ENCODE measurements at places on chromosomes 13 and 19.

DNA sequence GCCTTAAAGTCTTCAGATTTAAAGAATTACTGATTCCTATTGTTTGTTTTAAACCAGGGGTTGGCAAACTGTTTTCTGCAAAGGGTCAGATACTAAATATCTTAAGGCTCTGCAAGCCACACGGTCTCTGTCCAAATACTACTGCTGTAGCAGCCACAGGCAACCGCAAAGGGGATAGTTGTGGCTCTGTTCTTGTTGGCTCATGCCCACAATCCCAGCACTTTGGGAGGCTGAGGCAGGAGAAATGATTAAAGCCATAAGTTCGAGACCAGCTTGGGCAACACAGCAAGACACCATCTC is 22.4 kb downstream of the RANBP3 start:
- DNase-seq: no peak

GRCh38 chr19:19510432-19510831 is 4.9 kb downstream of the TSSK6 start:
- no peak for DNase-seq

DNA sequence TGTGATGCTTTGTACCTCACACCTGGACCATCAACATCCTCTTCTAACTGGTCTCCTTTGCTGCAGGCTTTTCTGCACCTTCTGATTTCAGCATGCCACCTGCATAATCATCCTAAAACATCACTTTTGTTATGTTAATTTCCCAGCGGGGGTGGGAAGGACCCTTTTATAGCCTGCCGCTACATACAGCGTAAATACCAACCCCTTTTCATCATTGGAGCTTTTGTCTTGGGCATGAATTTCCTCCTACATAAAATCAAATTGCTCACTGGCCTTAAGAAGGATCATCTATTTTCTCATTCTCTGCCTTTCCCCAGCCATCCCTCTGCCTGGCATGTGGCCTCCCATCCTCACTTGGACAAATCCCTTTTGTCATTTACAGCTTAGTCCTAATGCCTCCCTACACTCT is 124.7 kb downstream of the RBM26 start:
- no peak for DNase-seq

GRCh38 chr13:103961129-103961528 is 894.9 kb upstream of the SLC10A2 start:
- no peak for DNase-seq

GRCh38 chr19:5369962-5370367 is 29.4 kb upstream of the PTPRS start:
- DNase-seq: no peak

DNA sequence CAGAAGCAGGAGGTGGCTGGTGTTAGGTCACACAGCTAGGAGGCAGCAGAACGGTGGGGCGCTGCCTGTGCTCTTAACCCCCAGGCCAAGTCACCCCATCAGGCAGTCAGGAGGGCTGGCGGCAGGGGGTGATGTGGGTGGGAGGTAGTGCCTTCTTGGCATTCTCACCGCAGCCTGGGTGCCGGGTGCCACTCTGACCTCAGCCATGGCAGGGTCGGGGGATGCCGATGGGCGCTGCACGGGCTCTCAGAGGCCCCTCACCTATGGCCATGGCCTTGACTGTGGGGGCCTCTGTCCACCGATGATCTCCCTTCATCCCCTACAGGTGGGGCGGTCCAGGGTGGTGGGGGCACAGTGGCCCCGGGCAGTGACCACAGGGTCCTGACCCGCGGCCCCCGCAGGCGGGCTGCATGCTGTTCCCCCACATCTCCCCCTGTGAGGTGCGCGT is 5.6 kb downstream of the PTOV1 start:
- no peak for DNase-seq

GRCh38 chr13:101204270-101205020 is 211.9 kb downstream of the NALCN start:
- no peak for DNase-seq

DNA sequence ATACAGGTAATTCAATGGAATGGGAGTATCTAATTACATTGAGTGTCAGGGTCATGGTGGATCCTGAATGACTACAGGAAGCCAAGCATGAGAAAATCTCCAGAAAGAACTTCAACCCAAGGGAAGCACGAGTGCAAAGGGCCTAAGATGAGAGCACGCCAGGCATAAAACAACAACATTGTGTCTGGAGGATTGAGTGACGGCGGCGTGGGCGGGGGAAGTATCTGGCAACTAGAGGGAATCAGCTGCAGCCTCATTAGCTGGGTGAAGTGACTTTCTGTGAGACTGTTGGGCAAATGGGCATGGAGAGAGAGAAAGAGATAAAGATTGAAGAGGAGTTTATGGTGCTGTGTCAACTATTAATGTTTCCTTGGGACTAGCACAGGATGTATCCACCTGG is 194.3 kb downstream of the GPC6 start:
- DNase-seq: no peak

DNA sequence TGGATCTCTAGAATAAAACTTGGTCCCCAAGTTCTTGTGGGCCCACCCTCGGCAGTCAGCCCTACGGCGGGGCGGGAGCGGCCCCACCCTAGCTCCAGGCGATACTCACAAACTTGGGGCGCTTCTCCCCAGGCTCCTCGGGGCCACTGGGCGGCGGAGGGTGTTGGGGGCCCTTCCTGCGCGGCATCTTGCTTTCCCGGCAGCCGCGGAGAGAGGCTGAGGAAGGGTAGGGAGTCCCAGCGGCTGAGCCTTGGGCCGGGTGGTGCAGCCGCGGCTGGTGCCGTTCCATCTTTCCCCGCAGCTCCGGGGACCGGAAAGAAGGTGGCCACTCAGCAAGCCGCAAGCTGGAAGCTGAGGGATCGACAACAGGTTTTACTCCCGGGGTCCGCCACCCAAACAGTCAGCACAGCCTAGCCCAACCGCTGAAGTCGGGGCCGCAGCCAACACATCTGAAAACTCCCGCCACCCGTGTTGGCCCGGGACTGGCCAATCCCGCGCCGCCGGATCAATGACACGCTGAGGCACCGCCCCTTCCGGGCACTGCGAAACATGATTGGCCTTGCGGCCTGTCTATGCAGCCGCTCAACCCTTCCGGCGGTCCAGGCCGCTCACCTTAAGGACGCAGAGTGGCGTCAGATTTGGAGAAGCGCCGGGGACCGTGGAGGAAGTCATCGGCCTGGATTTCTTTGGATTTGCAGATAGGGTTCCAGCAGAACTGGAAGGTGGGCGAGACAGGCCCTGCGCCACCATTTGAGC is at the start of gene DIAPH3:
Gene DIAPH3, minus strand, starts transcription at position 451 of the 756 bp plus-strand sequence. Its CDS starts 162 bp downstream, at position 289.
- DNase-seq: peak; percentile 87

GRCh38 chr13:73449252-73449651 is 390.4 kb downstream of the KLF5 start:
- no peak for DNase-seq

- DNase-seq: peak; percentile 15
Observed at GRCh38 chr13:30576528-30576927, 41.2 kb upstream of the USPL1 start.

DNA sequence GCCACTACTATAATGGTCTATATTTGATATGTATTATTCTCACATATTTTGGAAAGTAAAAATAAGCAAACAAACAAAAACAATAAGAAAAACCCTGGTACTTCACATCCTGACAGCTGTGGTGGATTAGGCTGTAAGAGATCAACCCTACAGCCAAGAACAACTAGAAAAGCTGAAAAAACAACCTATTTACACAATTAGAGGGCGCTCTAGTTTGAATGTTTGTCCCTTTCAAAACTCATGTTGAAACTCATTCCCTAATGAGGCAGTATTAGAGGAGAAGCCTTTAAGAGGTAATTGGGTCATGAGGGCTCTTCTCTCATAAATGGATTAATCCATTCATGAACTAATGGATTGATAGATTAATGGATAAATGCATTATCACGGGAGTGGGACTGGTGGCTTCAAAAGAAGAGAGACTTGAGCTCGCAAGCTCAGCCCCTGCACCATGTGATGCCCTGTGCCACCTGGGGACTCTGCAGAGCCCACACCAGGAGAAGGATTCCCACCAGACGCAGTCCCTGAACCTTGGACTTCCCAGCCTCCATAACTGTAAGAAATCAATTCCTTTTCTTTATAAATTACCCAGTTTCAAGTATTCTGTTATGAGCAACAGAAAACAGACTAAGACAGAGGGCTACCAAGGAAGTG is 733.9 kb upstream of the ARGLU1 start:
- DNase-seq: no peak

GRCh38 chr13:56615572-56615971 is 525.1 kb upstream of the PRR20A start:
- no peak for DNase-seq

- DNase-seq: no peak
Observed at GRCh38 chr13:92510416-92510815, 716.2 kb upstream of the GPC6 start.

GRCh38 chr19:48807590-48808308 is 3.1 kb downstream of the BCAT2 start:
- no peak for DNase-seq

Measured in activated T-helper 1 cell treated with anti-CD3 and anti-CD28 coated beads, Interleukin-2, amount 50 U/mL, for 16 hours (primary cell).